ENCODE measurements at places on chromosomes 3 and 15.

GRCh38 chr3:73298243-73299183, 237.1 kb downstream of the EBLN2 start:
- no peak for DNase-seq

GRCh38 chr15:40011303-40011702, 27.7 kb downstream of the SRP14 start:
- DNase-seq: no peak

DNA sequence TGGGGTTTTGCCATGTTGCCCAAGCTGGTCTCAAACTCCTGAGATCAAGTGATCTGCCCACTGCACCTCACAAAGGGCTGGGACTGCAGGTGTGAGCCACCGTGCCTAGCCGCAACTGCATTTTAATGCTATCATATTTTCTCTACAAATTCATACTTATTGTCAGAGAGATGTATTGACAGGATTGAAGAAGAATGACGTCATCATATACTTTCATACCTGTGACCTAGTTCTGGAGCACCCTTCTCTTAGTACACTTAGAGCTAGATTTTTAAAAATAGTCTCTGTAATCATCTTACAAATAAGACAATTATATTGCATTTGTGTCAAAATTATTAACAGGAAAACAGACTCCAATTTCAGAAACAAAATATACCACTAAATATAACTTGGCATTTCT, 242.8 kb upstream of the PDZRN3 start:
- no peak for DNase-seq

DNA sequence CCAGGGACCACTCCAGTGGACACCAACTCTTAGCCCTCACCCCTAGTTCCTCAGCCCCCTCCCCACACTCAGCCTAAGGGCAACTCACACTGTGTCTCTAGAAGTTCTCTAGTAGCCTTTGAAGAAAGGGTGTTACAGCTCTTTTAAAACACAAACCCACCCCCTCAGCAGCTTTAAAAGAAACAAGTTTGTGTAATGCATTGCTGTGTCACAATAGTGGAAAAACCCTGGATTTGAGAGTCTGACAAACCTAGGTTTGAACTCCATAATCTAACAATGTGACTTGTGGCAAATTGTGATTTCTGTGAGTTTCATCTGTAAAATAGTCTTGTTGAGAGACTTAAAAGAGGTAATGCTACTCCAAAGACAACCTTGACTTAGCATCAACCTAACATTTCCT, 54.0 kb downstream of the PLCH1 start:
- DNase-seq: no peak

DNA sequence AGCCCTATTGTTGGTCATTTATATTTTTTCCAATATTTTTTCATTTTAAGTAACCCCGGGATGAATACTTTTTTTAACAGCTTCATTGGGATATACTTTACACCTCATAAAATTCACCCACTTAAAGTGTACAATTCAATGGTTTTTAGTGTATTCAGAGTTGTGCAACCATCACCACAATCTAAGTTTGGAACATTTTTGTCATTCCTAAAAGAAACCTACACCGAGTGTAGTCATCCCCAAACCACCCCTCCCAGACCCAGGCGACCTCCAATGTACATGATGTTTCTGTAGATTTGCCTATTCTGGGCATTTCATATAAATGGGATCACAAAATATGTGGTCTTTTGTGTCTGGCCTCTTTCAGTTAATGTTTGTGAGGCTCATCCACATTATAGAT, 118.3 kb upstream of the FRMD4B start:
- no peak for DNase-seq

All from stimulated activated CD4-positive, alpha-beta T cell treated with anti-CD3 and anti-CD28 coated beads, TNF-alpha, amount 100 ng/mL, for 4 hours (primary cell).